ENCODE measurements at places on chromosomes 5 and 9.

- DNase-seq, result peak; percentile 42
Measured at GRCh38 chr5:147234825-147235635, at the start of gene STK32A. Gene STK32A, plus strand, starts transcription at chr5:147235026. Its CDS starts 4,609 bp downstream, at chr5:147239635.

DNA sequence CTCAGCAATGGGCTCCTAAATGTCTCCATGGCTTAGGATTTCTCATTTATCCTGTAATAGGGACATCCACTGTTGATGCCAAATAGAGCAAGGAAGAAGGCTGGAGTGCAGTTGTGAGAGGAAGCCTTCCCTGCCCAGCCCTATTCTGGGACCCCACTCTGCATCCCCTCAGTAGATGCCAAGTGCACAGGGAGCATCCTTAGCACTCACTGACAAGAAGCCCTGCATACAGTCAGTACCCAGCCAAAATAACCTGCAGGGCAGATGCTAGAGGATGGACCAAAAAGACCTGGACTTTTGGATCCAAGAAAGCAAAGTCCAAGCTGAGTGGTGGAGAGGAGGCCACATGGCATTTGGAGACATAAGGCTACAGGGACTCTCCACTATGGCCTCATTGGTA is 113.5 kb upstream of the SPOCK1 start:
- no peak for DNase-seq

DNA sequence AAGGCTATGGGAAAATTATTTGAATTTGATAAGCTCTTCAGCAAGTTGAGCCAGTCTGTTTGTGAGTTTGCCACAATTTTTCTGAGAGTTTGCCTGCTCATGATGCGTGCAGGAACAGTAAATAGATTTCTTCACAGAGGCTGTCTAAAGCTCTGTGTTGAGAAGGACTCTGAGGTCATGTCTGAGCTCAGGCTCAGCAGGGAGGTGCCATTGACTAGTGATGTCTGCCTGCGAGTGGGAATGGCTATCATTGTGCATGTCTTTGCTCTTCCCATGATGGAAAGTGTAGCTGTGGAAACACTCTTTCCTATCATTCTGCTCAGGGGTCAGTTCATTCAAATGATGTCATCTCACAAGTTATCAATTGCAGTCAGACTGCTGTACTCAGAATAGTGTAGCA is 142.8 kb downstream of the RASEF start:
- peak; percentile 6 for DNase-seq

DNA sequence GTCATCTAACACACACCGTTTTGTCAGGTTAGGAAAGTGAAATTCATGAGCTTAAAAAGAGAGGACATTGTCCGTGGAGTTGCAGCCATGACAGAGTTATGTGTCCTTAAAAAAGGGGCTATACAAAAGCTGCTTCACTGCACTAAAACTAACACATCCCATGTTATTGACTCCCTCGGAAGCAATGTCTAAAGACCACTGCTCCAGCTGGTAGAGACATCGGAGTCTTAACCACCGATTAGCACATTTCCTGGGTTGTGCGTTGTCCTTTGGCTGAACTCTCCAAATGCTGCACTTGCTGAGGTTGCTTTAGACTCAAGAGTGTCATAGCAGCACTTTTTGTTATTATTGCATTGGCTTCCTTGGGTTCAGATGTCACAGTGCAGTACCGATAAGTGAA is 128.3 kb upstream of the C9orf72 start:
- no peak for DNase-seq

- no peak for DNase-seq
Measured at GRCh38 chr5:151862811-151863472, 61.7 kb downstream of the GLRA1 start.

DNA sequence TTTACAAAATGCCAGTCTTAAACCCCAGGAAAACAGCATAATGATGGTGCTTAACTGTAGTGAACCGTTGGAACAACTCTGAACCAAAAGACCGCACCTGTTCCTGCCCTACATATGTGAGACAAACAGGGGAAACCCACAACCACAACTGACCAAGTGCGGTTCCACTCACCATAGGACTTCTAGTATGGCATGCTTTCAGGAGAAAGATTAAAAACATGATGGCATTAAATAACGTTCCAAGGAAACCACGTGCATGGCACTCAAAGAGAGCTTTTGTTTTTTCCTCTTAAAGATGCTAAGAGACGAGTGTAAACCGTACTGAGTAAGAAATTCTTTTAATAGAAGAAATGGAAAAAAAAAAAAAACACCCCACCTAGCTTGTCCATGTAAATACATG is 119.8 kb downstream of the SSBP2 start:
- no peak for DNase-seq

DNA sequence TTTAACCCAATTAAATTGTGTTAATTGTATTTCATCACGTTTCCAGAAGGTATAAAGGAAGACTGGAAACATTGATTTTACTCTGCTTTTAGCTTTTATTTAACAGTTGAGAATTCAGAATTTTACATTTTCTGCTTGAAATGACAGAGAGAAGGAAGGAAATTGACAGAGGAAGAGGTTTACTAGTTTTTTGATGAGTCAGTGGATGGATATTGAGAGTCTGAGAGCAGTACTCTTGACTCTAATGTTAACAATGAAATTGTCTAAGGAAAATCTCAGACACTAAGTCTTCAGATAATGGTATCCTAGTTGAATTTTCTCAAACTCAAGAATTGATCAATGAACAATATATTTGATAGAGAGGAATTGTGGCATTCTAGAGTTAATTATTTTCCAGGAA is 60.6 kb downstream of the IPO11 start:
- no peak for DNase-seq

DNA sequence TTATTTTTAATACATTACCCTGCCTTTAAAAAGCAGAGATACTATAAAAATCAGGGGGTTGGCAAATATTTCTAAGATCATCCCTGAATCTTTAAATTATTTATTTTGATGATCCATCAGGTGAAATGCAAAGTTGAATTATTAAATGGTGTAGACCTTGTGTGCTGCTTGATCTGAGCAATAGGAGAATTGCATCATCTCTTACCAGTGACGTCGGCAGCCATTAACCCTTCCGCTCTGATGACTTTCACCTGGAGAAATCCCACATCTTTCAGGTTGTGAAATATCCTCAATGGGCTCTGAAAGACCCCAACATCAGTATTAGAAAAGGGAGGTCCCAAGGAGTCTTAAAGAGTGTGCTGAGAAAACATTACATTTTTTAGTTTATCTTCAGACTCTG is 270.2 kb downstream of the SLF1 start:
- no peak for DNase-seq

- DNase-seq, result no peak
Measured at GRCh38 chr9:37761511-37761910, 7.9 kb downstream of the TRMT10B start.

GRCh38 chr5:120803282-120803681 is 339.2 kb downstream of the PRR16 start:
- DNase-seq, result no peak

DNA sequence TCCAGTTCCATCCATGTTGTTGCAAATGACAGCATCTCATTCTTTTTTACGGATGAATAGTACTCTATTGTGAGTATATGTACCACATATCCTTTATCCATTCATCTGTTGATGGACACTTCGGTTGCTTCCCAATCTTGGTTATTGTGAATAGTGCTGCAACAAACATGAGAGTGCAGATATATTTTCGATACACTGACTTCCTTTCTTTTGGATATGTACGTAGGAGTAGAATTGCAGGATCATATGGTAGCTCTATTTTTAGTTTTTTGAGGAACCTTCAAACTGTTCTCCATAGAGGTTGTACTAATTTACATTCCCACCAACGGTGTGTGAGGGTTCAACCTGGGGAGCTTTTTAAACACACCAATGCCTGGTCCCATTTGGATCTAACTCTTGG is 22.3 kb downstream of the GALNT12 start:
- DNase-seq, result no peak

- DNase-seq, result no peak
Measured at GRCh38 chr5:124053340-124053739, 541.4 kb downstream of the CSNK1G3 start.

DNA sequence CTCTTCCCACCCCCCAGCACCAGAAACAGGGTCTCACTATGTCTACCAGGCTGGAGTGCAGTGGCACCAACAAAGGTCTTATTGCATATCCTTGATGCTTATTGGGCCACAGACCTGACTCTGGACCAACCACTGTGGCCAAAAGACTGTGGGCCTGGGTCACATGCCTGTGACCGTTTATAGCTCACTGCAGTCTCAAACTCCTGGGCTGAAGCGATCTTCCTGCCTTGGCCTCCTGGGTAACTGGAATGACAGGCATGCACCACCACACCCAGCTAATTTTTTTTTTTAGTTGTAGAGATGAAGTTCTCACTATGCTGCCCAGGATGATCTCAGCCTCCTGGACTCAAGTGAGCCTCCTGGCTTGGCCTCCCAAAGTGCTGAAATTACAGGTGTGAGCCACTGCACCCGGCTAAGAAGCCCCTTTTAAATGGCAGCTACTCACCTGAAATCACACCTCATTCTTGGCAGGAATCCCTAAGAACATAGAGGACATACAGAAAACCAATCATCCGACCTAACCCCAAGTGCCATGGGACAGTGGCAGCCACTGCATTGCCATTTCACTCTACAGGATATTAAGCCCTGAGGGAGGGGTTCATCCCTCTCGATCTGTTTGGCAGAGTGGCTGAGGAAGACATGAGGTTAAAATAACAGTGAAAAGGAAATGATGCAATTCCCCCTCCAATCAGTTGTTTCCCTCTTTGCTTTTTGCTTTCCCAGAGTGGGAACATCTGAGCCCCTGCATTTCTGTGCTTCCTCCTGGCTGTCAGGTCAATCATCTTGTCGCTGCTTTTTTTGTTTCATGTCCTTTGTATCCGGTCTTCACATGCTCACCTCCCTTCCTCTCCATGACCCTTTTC is 74.6 kb downstream of the LRRC70 start:
- DNase-seq, result no peak

- DNase-seq, result no peak
Measured at GRCh38 chr5:137693951-137694721, 41.8 kb downstream of the KLHL3 start.

GRCh38 chr5:71740015-71740753 is 21.1 kb downstream of the CARTPT start:
- DNase-seq, result no peak

- no peak for DNase-seq
Measured at GRCh38 chr9:113572076-113572861, 108.7 kb downstream of the RGS3 start.

DNA sequence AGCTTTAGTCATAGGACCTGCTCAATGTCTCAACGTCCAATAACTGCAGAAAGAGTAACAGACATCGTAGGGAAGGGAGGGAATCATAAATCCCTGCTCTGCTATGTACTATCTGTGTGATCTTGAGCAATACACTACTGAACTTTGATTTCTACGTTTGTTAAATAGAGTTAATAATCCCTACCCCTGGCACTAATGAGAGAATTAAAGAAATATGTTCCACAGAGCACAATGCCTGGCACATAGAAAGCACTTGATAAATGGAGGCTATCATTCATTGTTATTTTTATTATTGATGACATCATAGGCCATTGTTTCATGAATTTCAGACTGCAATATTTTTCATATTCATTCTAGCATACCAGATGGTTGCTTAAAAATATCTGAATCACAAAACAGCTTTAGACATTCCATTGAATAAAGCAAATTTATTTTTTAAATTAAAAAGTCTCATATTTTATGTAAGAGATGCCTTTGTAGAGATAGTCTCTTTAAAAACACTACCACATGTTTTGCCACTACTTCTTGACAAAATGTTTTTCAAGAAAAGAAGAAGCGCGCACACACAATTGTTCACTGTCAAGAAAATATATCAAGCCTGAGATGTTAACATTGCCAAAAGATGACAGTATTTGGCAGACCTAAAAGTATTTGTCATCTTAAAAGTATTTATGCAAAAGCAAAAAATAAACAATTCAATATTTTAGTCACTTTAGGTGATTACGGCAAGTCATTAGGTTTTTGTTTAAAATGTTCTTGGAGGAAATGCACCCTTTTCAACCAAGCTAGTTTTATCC is 108.5 kb downstream of the EBF1 start:
- no peak for DNase-seq

GRCh38 chr9:79107911-79108676 is 463.7 kb upstream of the TLE4 start:
- no peak for DNase-seq

DNA sequence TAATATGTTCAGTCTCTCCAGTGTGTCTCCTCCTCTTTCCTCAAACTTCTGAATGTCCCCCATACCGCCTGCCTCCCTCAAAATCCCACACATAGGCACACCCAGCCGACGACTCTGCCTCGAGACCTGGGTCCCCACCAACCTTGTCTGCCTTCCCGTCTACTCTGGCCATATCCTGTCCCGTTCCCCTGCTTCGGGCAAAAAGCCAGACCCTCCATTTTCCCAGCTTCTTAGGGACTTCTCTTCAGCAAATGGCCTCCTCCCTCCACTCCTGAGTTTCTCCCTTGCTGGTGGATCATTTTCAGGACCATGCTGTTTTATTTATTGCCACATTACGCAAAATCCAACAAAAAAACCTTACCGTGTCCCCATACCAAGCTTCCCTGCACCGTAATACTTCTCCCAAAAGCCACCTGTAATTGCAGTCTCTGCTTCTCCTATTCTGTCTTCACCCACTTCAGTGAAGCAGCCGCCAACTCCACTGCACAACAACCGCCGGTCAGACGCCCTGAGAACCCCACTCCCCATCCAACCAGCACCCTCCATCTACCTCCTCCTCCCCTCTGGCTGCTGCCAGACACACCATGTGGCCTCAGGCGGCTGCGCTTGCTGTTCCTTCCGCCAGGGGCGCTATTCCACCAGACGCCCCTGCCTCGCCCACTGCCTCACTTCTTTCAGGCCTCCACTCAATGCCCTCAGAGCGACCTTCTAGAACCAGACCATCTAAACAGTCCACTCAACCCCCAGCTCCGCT is 117.0 kb downstream of the TRPM6 start:
- DNase-seq, result no peak

- peak; percentile 73 for DNase-seq
Measured at GRCh38 chr5:67003935-67004729, 192.5 kb downstream of the CD180 start.

DNA sequence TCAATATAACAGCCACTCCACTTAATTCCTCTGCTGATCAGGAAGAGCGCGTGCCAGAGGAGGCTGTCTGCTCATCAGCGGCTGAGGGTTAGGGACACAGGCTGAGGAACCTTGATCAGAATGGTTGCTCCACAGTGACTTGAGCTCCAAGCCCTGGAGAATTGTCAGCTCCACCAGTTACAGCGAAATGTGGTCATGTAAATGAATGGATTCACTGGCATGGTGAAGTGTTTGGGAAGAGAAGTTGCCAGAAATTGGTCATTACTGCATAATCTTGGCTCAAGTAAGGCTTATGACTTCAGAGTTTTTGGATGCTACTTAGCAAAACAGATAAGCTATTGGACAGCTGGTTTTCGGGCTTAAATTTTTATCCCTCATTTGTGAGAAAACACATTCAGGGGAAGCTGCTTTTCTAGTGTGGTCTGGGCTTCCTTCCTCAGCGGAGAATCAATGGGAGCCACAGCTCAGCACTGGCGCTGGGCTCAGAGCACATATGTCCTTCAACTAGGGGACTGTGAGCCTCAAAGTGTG is 65.0 kb downstream of the PRRT1B start:
- peak; percentile 28 for DNase-seq
